Lower lobe of right lung (tissue), 2 donors: ENCODE measurements at places on chromosomes 6 and 20.

GRCh38 chr6:141261016-141261671, 871.6 kb upstream of the GJE1 start:
- no peak for DNase-seq

- DNase-seq, result no peak
Measured at GRCh38 chr6:129695373-129696027, 14.5 kb downstream of the ARHGAP18 start.

DNA sequence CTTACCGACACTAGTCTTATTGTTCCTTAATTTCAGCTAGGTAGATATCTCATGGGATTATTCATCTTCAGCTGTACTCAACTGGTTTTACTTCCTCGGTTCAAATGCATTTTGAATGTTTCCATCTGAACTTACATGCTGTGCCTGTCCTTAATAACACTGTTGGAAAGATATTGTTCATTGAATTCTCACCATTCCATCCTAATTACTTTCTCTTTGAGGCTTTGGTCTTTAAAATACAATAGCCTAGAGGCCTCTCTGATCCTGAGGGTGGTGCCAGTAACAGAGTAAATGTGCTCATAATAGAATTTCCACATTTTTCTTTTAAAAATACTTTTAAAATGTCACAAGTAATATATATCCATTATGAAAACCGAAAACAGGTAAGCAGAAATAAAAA, 54.0 kb downstream of the IL20RA start:
- DNase-seq, result no peak

DNA sequence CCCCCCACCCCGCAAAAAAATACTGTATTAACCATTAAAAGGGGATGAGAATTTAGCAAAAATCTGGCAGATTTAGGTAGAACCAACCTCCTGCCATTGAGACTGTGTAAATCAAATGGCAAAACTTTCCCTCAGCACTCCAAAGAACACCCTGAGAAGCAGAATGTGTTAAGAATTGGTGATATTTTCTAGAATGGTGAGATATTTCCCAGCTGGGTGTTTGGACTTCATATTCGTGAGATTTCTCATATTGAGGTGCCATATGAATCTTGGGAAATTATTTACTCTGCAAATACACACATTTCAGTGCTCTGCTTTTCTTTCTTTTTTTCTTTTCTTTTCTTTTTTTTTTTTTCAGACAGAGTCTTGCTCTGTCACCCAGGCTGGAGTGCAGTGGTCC, 66.3 kb upstream of the FOXO3 start:
- DNase-seq, result no peak

GRCh38 chr6:20302168-20302567, 89.9 kb upstream of the MBOAT1 start:
- DNase-seq, result no peak

- DNase-seq, result no peak
Measured at GRCh38 chr6:77456531-77457248, 6.6 kb downstream of the HTR1B start.

DNA sequence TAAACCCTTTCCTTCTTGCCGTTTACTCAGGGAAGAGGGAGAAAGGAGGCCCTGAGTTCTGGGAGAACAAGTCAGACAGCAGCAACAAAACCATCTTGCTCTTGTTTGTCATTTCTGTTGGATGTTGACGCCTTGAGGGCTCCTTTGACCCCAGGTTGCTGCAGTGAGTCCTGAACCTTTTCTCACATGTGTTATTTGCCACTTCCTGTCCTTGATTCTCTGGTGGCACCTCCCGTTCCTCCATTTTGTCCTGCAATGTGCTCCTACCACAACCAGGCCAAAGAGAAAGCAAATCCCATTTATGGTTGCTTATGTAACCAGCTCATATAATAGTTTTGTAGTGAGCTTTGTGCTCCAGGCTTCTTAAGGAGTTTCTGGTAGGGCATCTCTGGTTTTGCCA, 66.6 kb upstream of the ADGRF4 start:
- DNase-seq, result no peak

GRCh38 chr6:137412562-137412961, 81.6 kb downstream of the OLIG3 start:
- DNase-seq, result no peak

DNA sequence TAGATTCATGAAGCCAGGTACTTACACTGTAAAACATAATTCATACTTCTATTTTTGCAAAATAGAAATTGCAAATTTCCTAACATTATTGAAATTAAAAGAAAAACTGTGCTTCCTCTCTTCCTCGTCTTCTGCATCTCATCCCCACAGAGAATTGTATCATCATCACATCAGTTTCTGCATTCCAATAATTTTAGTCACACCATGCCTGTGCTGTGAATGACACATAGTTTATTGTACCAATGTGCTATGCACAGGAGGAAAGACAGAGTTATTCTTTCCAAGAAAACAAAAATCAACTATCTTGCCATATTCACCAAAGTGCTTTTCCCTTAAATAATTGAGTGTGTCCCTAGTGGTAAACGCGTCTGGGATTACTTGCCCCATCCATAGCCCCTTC, 38.1 kb upstream of the FAM135A start:
- DNase-seq, result no peak
